Fibroblast of skin of left biceps (primary cell): ENCODE measurements at places on chromosomes 3 and 15.

GRCh38 chr15:75204340-75205063 lies 2.8 kb downstream of the C15orf39 start:
- peak; percentile 53 for DNase-seq

DNA sequence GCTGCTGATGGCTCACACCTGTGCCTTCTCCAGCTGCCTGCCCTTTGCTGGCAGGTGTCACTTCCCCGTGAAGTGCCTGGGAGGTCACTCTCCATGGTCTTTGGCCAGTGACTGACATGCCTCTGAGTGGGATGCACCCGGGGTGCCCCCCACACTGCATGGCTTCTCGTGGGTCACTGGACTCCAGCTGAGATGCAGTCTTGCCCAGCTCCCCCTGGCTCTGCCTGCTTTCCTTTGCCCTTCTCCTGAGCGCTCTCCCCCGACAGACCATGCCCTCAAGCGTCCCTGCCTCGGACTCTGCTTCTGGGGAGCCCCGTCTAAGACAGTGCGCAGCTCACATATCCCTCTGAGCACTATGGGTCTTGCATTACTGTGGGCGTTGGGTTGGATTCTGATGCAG lies 14.4 kb downstream of the FBLN2 start:
- DNase-seq: no peak

GRCh38 chr15:56871185-56871584 lies 47.3 kb upstream of the TCF12 start:
- peak; percentile 74 for DNase-seq

DNA sequence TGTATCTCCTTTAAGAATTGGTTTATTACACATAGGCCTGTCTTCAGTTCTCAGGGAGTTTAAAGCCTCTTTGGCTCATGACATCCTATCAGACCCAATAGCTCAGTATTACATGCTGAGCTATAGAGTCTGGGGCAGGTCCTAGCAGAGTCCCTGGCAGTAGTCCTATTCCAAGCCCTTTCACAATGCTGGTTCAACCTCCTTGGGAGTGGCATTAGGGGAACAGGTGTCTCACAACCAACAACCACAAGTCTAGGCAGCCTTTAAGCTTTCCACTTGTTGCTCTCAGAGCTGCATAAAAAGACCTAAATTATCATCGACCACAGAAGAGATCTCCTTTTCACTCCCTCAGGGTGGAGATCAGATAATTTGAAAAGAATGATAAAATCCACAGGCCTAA lies 22.8 kb upstream of the C2CD4B start:
- no peak for DNase-seq

- DNase-seq: no peak
These were observed 100.1 kb upstream of the ALDH1A3 start for GRCh38 chr15:100779331-100780207.

DNA sequence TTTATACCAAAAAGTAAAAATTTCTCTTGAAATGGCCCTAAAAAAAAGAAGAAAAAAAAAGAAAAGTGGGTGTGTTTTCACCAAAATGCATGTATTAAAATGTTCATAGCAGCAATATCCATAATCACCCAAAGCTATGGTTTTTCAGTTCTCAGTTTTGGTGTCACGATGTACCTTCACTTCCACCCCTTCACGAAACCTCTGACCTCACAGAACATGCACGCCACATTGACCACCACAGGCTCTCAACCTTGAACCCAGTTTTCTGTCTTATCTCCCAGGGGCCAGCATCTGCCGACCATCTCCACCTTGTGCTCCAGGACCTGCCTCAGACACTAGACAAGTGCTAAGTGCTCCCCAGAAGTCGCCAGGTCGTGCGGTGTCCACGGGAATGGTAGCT lies 30.4 kb downstream of the COLQ start:
- no peak for DNase-seq

- no peak for DNase-seq
These were observed 144.6 kb downstream of the RORA start for GRCh38 chr15:61084472-61084871.

- no peak for DNase-seq
These were observed 554.8 kb downstream of the NAALADL2 start for GRCh38 chr3:175413926-175414325.

DNA sequence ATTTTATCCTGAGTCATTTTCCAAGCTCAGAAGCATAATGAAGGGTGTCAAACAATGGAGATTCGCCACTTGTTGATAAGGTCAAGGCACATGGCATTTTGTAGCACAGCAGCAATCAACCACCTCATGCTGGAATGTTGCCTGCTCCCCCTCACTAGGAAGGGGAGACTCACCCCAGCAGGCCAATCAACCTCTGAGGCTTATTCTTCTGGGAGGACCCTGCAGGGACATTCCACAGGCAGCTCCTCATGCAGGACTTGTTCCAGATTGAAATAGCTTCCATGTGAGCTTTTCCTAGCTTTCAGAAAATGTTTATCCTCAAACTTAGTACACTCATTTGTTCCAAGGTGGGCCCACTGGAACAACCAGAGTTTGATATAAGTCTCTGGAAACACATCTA lies 77.6 kb downstream of the SSR3 start:
- peak; percentile 42 for DNase-seq

- DNase-seq: no peak
These were observed at the start of gene SLC12A8 for GRCh38 chr3:125212509-125213363. TSS of gene SLC12A8 (minus strand) at chr3:125212748. CDS start at chr3:125211349, 1,399 bp downstream.

- DNase-seq: no peak
These were observed 35.8 kb upstream of the SLC24A5 start for GRCh38 chr15:48084759-48085590.

GRCh38 chr15:66952756-66953522 lies 112.5 kb upstream of the SMAD3 start:
- DNase-seq: no peak

DNA sequence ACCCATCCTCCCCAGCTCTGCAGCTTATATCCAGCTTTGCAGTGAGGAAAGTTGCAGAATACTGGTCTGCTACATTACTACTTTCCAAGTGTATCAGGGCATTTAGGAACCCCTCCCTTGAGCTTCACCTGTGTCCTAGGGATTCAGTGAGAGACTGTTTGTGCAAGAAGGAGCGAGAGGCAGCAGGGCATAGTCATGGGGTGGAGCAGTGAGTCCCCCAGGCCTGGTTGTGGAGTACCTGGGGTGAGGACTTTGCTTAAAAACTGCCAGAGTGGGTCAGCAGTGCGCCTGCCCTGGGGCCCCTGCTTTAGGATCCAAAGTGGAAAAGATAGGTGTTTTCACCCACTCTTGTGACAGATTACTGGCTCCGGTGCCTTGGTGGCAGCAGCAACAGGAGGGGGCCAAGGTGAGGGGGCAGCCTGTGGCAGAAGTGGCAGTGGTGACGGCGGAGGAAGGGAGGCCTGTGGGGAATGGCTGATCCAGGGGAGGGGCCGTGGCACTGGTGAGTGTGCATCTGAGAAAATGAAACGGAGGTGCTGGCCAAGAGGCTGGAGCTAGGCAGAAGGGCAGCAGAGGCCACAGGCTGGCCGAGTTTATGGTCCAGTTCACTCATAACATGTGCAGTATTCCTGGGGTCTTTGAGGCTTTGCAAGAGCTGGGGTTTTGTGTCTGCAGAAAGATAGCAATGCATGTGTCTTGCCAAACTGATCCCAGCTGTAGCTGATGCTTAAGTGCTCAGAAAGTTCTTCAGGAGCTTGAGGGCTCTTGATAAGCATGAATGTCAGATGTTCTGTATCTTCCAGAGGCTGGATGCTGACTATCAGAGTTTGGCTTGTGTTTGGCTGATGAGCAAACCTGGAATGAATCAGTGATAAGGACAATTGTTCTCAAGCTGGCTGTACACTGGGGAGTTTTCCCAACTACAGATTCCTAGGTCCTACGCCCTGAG lies 43.4 kb downstream of the GOLGA6A start:
- no peak for DNase-seq

- no peak for DNase-seq
These were observed 232.1 kb upstream of the CDIN1 start for GRCh38 chr15:36347272-36347858.
